ENCODE measurements at places on chromosomes 1 and 21. TPM values are rescaled to one million over a fixed set of nuclear protein-coding genes. Genes with fewer than 3 reads are reported as not detected.
A peak's percentile ranks its signal among the peaks of the same experiment; 100 is the strongest.

GRCh38 chr1:147815503-147815902 lies 55.1 kb upstream of the GJA5 start:
- DNase-seq, result no peak

DNA sequence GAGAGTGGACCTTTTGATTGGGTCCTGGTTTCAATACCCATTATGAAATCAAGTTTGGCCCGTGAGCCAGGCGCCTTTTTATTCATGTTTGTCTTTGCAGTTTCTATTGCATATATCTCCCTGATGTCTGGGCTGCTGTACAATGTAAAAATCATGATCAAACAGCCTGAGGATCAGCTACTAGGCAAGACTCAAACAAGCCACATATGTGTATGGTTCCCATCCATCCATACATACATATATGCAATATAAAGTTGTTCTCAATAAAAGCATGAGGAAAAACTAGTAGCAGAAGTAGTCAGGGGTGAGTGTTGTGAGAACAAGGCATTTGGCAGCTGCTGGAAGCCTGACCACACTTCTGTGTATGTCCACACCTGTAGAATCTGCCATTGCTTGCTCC lies 562.4 kb upstream of the USP24 start:
- no peak for DNase-seq

GRCh38 chr1:98893371-98893770 lies 111.3 kb downstream of the PLPPR5 start:
- no peak for DNase-seq

- DNase-seq, result no peak
Observed at GRCh38 chr1:54163051-54163450, 10.3 kb upstream of the CDCP2 start.

DNA sequence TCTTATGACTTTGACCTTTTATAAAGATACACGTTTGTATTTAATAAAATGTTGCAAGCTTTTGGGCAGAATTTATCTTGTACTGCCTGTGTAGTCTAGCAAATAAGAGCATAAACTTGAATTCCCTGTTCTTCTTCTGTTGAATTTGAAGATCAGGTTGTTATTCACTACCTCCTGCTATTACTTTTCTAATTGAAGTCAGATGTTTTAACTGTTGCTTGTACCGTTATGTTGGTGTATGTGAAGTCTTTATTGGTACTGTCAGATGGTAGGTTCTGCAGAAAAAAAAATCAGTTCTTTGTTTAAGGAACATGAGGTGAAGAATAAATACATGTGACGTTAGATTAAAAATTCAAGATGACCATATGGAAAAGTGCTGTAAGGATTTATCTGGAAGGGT lies 69.1 kb downstream of the DYRK1A start:
- DNase-seq, result no peak

DNA sequence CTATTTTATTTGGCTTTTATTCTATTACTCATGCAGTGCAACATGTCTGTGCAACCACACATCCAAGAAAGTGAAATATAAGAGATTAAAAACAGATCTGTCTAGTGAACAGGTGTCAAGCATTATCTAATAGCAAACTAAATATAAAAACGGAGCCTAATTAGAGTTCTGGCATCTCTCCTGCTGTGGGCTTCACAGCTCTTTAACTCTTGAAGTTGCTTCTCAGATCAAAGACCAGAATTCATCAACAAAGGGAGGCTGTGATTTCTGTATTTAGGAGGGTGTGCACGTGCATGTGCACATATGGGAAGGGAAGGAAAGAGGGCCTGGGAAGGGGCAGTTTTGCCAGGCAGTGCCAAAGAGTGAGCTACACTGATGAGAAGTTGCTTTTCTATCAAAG lies 81.0 kb downstream of the MIS18A start:
- DNase-seq, result no peak

- no peak for DNase-seq
Observed at GRCh38 chr21:33374080-33374449, 29.1 kb upstream of the IFNGR2 start.

DNA sequence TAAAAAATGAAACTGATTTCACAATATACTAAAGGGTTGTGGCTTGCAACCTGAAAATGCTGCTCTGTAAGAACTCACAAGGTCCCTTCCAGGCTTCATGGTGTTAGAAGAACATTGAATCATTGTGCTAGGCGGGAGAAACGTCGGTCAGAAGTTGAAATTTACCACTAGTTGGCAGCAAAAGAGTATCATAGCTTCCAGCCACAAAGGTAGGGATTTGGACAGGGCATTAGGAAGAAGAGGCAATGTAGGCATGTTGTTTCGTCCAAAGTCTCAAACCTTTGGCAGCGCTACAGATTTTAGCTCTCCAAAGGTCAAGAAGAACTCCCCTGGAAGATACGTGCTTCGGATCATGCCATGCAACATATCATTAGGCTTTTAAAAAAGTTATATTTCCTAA lies 62.5 kb upstream of the ZP4 start:
- no peak for DNase-seq

- DNase-seq, result no peak
Observed at GRCh38 chr1:181396171-181396670, 87.1 kb upstream of the CACNA1E start.

DNA sequence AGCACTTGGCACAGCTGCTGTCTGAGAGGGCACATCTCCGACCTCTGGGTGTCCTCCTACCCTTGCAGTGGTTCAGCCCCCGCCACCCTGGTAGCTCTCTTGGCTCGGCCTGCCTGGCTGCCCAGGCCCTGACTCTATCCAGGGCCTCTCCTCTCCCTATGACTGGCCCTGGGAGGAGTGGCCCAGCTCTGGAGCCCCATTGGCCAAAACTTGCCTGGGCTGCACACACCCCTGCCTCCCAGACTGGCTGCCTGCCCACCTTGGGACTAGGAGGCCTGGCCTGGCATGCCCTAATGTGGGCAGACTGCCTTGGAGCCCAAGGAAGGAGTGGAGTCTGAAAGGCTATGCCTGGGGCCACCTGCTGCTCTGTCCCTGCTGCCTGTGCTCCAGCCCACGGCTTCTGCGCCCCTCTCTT lies 33.6 kb downstream of the ACOT11 start:
- DNase-seq, result peak; percentile 89

GRCh38 chr1:203252678-203253077 lies 23.2 kb upstream of the CHIT1 start:
- DNase-seq, result no peak

- DNase-seq, result no peak
Observed at GRCh38 chr1:45568421-45568820, 15.4 kb upstream of the NASP start.

Gene BRDT
- total RNA-seq, result not detected

Gene UBE2U
- total RNA-seq, result not detected

Gene SLC19A2
- total RNA-seq, result 7.0 TPM

Gene SPRR2B
- total RNA-seq, result not detected

Gene CHAF1B
- 2.5 TPM for total RNA-seq

Gene TCHHL1
- total RNA-seq, result not detected
